Suppressor macrophage treated with lipopolysaccharide for 4 hours (primary cell): ENCODE measurements at places on chromosomes 16 and 17.

- DNase-seq = no peak
Observed at GRCh38 chr16:49048557-49048956, 233.1 kb downstream of the CBLN1 start.

DNA sequence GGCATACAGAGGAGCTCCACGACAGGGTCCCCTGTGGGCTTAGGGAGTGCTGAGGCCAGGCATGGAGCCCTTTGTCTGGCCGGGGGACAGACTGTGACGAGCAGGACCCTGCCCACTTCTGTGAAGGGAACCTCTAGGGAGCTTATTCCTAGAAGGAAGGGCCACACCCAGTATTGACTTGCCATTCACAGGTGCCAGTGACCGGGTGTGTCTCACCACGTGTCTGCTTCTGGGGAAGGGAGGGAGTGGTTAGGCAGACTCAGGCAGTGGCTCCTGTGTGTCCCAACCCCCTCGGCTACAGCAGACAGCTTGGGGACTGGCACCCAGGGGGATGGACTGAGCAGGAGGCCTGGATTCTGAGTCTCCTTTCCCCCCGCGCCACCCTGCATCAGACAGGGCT, 57.2 kb downstream of the SOCS1 start:
- no peak for DNase-seq

GRCh38 chr16:87489434-87490045, 3.3 kb downstream of the ZCCHC14 start:
- no peak for DNase-seq

DNA sequence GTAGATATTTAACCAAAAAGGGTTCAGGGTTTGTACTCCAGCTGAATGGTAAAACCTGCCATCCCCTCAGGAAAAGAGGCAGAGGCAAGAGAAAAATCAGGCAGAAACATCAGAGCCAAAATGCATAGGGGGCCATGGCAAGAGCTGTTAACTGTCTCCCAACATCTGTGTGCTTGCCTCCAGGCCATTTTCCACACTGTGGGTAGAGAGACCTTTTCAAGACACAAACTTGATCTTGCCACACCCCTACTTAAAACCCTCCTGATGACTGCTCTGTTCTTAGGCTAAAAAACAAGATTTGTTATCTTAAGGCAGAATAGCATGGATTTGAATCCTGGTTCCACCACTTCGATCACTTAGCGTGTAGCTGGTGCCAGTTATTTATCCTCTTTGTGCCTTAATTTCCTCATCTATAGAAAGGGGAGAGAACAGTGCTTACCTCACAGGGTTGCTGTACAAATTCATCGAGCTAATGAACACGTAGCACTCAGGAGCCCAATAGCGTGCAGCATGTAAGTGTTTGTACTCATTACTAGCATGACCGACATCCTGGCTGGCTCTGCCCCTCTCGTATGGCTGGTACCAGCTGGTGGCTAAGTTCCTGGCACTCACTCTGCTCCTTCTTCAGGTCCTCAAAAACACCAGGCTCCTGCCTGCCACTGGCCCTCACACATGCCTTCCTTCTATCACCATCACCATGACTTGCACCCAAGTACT, 25.8 kb downstream of the STAT3 start:
- DNase-seq = no peak

DNA sequence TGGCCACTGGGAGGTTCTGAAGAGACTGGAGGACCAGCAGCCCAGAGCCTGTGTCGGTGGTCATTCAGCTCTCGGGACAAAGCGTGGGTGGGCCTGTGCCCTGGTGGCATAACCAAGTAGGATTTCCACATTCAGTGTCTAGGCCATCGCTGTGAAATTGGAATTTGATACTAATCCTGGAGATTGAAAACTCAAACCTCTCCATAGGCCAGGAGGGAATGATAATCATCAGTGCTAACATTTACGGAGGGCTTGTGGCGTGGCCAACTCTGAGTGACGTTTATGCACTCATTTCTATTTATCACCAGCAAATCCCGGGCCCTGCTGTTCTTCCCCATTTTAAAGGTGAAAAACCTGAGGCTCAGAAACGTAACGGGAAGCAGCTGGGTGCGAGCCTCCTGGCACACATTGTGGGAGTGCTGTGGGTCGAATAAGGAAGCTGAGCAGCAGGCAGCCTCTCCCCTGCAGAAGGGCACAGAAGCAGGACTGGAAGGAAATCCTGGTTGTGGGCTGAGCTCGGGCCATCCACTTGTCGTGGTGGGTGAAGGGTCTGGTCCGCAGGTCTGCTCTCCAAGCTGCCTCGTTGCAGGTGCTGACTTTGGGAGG, 33.1 kb downstream of the RAI1 start:
- DNase-seq = peak; percentile 40

DNA sequence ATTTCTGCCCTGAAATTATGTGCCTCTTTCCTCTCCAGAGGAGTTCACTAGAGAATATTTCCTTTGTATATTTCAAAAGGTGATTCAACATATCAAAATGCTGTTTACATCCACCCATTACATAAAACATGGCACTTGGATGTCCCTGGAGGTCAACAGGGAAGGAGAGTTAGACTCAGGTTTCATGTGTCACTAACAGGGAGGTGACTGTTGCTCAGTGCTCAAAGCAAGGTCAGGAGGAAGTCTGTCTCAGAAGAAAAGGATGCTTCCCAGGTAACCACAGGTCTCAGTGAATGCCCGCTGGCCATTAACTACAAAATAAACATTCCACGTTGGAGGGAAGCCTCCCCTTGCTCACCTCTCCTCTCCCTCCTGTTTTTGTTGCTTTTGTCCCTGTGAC, 198.6 kb downstream of the AXIN2 start:
- DNase-seq = no peak

DNA sequence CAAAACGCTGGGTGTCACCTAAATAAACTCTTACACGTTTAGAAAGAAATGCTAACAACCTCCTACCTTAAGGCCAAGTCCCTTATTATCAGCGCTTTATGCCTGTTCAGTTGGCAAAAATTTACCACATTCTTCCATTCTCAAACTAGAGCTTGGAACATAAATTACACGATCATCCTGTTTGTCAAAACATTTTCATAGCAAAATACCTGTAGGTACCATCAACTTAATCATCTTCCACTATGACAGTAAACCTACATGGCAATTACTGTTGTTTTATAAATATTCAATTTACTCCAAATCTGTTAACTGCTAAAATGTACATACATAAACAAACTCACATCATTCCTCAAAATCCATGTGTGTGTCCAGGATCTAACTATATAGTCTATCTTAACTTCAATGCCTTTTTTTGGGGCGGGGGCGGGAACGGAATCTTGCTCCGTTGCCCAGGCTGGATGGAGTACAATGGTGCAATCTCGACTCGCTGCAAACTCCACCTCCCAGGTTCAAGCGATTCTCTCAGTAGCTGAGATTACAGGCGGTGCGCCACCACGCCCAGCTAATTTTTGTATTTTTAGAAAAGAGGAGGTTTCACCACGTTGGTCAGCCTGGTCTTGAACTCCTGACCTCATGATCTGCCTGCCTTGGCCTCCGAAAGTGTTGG, 4.4 kb downstream of the RPL23 start:
- DNase-seq = no peak

- peak; percentile 20 for DNase-seq
Observed at GRCh38 chr17:27544350-27545131, 86.4 kb upstream of the LGALS9 start.

DNA sequence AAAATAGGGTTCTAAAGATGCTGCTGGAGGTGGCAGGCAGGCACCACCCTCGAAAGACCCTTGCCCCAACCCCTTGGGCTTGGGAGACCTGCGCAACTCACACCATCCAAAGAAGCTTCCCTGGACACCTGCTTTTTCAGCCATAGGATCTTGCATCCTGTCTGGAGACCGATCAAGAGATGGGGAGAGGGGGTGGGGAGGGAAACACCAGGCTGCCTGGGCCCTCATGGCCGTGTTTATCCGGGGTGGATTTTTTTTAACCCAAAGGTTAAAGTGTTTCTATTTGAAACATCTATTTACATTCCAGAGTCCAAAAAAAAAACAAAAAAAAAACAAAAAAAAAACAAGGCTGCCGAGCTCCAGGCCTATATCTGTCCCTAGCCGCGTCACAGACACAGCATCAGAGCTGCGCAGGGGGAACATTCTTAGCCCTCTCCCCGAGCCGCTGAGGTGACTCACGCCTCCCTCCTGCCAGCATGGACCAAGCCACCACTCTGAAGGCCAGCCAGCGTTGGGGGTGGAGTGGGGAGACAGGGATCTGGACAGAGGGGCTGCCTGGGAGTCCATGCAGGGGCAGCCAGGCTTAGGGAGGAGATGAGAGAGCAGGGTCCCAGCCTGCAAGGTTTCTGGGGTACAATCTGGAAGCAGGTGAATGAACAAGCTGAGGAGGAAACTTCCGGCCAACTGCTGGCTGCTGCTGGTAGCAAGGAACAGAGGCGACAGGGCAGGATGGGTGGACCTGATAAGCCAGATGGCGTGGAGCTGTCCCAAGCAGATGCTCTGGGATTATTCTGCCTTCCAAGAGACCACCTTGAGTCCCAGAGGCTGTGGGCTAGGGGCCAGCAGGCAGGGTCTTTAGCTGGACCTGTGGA, 14.8 kb downstream of the HDAC5 start:
- no peak for DNase-seq

- DNase-seq = no peak
Observed at GRCh38 chr16:57355898-57356414, 2.6 kb upstream of the CCL22 start.

- DNase-seq = no peak
Observed at GRCh38 chr16:89014403-89015230, 37.6 kb upstream of the CBFA2T3 start.

- no peak for DNase-seq
Observed at GRCh38 chr16:4140652-4141051, 24.4 kb upstream of the ADCY9 start.

DNA sequence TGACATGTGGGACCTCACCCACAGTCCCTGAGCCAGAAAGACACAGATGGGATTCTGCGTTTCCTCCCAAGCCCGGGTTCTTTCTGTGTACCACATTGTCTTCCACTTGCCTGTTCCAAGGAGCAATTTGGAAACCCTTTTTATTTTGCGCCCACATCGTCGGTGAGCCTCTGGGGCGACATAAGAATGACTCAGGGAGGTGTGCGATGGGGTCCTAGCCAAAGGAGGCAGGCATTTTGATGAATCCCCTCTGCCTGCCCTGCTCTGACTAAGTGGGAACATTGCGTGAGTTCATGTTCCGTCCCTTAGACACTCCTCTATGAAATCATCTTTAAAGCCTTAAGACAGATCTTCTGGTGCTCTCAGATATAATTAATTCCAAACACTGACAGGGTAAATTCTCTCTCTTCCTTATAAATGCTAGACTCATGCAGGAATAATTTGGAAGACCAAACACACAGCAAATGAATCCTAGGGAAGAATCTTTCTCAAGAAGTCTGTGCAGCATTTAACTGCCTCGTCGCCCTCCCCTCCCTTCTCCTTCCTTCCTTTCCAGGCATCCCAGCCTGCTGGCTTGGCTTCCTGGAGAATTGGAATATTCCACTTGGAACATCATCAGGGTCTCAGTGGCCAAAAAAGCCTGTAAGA, 52.7 kb upstream of the FOXF1 start:
- no peak for DNase-seq

DNA sequence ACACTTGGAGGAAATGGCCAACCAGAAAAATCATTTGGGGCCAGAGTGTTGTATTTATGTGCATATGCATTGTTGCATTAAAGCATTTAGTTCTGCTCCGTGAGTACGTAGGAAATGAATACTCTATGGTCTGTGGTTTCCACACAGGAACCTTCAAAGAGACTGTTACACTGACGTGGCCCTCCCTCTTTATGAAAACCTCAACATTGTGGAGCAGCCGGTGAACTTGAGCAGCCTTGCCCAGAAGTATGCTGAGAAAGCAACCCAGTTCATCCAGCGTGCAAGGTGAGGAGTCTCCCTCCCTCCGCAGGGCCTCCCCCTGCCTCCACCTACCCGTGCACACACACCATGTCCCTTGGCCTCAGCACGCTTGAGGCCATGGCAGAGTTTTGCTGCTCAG, 65.2 kb downstream of the ARSG start:
- peak; percentile 43 for DNase-seq

GRCh38 chr16:80806927-80807340, 2.5 kb upstream of the CDYL2 start:
- DNase-seq = peak; percentile 86

- DNase-seq = peak; percentile 97
Observed at GRCh38 chr16:588889-589657, 793 bp upstream of the RAB40C start.
